Fibroblast of pulmonary artery (primary cell): ENCODE measurements at places on chromosomes 12 and 14.

- DNase-seq, result peak; percentile 17
These were observed 18.3 kb upstream of the PLEKHH1 start for GRCh38 chr14:67514650-67515385.

DNA sequence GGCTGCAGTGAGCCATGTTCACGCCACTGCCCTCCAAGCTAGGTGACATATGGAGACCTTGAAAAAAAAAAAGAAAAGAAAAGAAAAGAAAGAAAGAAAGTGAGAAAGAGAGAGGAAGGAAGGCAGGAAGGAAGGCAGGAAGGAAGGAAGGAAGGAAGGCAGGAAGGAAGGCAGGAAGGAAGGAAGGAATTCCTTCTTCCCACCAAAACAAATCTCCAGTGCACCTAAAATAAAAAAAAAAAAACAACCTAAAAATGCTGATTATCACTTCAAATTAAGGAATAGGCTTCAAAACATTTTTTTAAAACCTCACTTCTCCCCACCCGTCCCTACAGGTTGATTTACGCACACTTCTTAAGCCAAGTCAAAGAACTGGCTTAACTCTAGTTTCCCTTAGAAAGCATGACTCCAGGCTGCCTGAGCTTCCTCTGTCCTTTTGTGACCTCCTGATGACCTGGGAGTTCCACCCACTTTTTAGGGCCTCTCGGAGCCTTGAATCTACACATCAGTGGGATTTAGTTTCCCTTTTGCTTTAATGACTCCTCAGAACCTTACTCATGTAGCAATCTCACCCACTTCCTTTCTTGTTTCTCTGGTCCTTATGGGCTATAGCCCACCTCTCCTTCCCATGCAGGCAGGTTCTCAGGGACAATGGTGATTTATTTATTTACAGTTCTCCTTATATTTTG, 18.6 kb downstream of the DUSP6 start:
- DNase-seq, result no peak

DNA sequence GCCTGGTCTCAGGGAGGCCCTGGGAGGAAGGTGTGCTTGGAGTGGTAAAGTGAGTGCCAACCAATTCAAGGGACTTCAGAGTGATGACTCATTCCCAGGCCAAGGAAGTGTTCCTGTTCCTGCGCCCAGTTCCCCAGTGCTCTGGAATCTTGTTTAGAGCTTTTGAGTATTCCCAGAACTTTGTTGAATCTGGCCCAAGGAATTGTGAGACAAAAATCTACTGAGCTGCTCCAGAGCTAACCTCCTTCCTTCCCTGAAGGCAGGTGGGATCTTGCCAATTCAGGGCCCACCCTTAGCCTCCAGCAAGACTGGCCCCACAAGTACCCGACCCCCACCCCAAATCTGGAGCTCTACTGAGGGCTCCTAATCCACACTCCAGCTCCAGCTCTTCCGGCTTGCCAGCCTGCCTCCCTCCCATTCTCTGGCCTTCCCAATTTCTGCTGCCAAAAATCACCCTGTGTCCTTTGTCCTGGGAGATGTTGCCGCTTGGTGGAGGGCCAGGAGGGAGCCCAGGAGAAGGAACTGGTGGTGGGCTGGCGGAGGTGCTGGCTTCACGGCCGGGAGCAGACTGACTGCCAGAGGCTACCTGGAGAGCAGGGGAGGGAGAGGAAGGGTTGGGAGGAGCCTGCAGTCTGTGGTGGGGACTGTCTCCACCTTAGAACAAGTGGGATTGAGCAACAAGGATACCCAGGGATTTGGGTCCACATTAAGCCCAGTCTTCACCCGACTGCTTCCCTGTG, 2.0 kb upstream of the ATN1 start:
- peak; percentile 90 for DNase-seq

DNA sequence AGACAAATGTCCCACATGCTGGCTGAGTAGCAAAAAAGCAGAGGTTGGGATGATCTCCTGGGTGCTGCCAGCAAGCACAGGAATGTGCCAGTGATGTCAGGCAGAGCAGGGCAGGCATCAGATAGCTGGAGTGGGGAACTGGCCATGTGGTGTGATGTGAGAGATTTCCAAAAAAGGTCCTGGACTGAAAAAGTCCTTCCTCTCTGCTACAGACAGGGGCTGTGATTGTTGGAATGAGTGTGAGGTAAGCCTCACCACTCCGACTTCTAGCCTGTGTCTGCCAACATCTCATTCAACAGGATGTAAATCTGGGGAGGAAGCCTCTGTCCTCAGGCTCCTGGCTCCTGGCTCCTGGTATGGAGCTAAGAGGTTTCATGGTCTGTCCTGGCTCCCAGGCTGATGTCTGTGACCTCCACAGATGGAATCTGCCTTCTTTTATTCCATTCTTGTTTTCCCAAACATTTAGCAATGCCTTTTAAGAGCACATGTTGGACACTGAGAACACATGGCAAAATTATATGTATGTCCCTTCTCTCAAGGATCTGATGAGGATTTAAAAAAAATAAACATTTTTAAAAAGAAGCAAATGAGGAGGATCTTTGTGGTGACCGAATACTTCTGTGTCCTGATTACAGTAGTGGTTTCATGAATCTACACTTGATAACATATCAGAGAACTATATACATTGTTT, 50.1 kb upstream of the STK38L start:
- peak; percentile 92 for DNase-seq

- no peak for DNase-seq
These were observed 291.7 kb downstream of the RMST start for GRCh38 chr12:97754306-97754705.

DNA sequence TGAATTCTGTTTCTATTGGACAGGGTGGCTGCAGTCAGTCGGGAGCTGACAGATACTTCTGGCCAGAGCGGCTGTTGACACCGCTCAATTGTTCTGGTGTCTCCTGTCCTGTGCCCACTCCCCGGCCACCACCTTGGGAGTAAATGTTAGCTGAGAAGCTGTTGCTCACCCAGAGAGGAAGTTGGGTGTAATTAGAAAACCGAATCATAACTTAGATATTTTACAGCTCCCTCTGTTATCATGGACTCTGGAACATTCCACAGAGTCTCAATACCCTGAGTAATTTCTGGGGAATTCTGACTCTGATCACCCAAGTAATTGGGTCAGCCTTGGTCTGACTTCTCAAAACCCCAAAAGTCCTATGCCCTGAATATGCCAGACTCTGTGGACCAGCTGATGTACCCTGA, 58.3 kb upstream of the RFLNA start:
- peak; percentile 78 for DNase-seq
